ENCODE measurements at places on chromosomes 2 and 18.

DNA sequence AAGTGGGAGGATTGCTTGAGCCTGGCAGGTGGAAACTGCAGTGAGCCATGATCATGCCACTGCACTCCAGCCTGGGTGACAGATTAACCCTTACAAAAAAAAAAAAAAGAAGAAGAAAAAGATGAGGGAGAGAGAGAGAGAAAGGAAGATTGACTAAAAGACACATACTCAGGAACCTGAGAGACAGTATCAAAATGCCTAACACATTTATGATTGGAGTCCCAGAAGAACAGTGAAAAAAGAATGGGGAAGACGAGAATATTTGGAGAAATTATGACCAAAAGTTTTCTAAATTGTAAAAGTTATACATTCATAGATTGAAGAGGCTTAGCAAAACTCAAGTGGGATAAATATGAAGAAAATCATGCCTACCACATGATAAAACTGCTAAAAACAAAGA is 19.9 kb upstream of the SPATS2L start:
- no peak for DNase-seq

GRCh38 chr2:137842430-137842829 is 121.8 kb upstream of the HNMT start:
- no peak for DNase-seq

GRCh38 chr2:73070643-73071359 is 711 bp downstream of the SFXN5 start:
- no peak for DNase-seq

DNA sequence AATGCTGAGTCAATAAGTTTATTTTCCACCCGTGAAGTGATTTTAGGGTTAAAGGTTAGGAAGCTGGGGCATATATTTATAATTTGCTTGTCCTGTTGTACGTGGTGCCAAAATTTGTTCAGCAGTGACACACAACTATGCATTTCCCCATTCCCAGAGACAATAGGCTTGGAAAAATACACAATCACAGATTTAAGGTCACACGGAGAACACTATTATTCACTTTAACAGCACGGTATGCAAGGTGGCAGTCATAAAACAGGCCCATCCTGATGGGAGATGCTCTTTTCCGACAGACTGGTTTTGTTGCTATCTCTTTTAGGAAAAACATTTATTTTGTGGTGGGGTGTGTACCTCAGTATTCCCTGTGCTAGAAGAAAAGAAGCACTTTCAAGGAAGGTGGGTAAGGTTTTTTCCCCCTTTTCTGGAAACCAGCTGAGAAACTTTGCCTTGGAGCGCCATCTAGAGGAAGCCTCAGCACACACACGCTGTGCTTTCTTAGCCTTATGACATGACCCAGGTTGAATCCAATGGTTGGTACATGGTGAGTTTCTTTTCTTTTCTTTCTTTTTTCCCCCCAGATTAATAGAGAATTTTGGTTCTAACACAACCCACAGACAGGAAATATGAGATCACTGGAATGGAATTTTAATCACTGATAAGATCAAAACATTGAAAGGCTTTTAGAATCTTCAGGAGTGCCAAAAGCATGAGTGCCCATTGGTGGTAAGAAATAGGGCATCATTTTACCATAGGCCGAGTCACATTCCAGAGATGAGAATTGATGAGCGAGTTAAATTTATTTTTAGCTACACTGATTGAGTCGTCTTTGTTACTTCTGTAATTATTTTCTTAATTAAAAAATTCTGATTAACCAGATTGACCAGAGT is 332.1 kb downstream of the AGPS start:
- DNase-seq, result peak; percentile 81

DNA sequence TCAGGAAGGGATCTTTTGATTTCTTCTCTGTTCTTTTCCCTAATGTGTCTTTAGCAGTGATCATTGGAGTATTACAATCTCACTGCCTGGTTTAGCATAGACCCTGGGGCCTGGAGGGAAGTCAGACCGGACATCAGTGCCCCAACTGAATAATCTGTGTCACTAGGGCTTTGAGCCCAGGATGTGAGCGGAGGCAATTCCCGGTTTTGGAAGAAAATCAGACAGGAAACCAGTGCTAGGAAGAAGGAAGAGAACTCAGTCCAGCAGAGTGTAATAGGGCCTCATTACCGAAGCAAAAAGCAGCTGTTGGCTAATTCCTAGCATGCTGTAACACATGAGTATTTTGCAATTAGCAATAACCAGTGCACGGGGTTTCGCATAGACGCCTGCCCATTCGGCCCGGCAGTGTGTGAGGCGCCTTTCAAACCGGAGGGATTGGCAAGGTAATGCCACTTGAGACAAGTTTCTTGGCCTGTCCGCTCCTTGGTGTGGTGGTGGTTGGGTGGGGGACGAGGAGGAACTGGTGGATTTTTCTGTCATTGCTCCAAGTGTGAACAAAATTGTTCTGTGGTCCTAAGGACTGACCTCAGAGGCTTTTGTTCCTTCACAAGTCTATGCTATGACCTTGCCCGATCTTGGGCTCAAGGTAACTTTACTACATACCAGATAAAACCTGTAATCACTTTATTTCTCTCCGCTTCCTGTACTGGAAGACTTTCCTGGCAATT is 2.8 kb downstream of the FOSL2 start:
- DNase-seq, result peak; percentile 84

DNA sequence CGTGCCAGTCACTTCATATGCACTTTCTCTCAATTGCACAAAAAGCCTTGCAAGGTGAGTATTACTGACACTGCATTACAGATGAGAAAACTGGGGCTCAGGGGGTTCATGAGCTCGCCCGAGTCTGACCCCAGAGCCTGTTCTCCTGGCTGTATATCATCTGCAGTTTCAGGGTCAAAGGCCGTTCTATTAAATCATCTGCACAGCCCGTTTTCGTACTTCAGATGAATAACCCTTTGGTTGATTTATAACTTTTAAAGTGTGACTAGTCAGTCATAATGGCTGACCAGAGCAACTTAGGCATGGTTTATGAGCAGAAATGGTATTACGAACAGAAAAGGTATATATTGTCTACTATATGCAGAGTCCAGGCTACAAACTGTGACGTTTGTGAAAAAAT is 35.3 kb upstream of the NPAS2 start:
- DNase-seq, result no peak

DNA sequence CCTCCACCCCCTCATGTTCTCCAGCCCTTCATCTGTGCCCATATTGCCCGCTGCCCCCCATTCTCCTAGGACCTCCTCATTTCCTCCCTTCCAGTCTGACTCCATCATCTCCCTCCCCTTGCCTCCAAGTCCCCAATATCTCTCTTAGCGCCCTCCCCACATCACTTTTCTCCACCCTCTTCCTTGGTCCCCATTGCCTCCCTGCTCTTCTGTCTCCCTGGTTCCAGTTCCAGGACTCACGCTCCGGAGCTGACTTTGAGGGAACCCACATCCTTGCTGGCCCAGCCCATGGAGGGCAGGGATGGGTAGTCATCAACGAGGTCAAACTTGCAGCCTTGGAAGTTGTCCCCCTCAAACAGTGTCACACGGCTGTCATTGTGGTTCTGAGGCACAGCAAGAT is 2.6 kb downstream of the CRYBA2 start:
- no peak for DNase-seq

GRCh38 chr2:147027436-147027835 is 817.4 kb upstream of the ACVR2A start:
- DNase-seq, result peak; percentile 46

DNA sequence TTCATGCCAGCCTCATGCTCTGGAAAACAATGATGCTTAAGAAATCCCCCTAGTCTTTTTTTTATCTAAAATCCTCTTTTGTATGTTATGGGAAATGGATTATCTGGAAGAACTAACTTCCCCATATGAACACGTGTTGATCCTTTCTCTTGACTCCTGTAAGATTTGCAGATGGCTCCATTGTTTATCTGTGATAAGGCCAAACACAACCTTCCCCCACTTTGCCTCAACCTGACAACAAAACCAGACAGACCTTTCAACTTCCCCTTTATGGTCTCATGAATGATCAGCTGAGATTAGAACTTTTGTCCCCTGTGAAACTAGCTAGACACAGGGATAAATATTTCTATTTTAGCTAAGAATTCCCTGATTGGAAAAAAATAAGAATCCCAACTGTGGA is 828.0 kb upstream of the CDH2 start:
- no peak for DNase-seq

- no peak for DNase-seq
These were observed 3.7 kb upstream of the KIF1A start for GRCh38 chr2:240823449-240824336.

- DNase-seq, result peak; percentile 67
These were observed 7.1 kb upstream of the COLEC12 start for GRCh38 chr18:507636-508035.

- DNase-seq, result no peak
These were observed 16.2 kb downstream of the CHCHD5 start for GRCh38 chr2:112600634-112601033.

DNA sequence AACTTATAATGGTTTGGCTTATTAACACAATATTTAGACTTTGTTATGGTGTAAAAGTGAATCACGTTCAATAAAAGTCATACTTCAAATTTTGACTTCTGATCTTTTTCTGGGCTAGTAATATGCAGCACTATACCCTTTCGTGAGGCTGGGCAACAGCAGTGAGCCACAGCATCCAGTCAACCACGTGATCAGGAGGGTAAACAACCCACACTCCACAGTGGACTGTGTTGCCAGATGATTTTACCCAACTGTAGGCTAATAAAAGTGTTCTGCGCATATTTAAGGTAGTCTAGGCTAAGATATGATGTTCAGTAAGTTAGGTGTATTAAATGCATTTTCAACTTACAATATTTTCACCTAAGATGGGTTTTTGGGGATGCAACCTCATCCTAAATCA is 148.6 kb downstream of the ZNF385B start:
- no peak for DNase-seq

- no peak for DNase-seq
These were observed 86.4 kb upstream of the ID2 start for GRCh38 chr2:8595428-8595805.

DNA sequence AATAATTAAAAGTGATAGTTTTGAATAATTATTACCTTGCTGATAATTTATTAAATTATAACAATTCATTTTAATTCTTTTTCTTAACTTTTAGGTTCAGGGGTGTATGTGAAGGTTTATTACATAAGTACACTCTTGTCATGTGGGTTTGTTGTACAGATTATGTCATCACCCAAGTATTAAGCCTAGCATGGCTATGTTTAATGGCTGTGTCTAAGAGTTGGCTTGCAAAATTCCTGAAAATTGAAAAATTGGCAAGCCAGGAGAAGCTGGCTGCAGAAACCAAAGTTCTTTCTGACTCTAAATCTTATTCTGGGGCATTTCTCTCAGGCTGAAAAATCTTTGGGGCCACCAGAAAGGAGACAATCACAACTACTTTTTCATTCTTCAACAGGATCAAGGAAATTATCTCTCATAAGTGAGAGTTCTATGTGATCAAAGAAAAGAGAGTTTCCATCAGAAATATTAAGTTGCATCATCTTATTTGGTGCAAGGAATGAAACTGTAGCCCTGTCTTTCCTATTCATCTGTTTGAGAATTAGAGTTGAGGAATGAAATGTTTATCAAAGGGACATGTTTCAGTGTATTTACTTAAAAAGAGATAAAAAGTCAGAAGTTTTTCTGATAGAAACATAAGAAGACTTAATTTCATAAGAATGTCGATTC is 412.1 kb upstream of the CDH2 start:
- no peak for DNase-seq

DNA sequence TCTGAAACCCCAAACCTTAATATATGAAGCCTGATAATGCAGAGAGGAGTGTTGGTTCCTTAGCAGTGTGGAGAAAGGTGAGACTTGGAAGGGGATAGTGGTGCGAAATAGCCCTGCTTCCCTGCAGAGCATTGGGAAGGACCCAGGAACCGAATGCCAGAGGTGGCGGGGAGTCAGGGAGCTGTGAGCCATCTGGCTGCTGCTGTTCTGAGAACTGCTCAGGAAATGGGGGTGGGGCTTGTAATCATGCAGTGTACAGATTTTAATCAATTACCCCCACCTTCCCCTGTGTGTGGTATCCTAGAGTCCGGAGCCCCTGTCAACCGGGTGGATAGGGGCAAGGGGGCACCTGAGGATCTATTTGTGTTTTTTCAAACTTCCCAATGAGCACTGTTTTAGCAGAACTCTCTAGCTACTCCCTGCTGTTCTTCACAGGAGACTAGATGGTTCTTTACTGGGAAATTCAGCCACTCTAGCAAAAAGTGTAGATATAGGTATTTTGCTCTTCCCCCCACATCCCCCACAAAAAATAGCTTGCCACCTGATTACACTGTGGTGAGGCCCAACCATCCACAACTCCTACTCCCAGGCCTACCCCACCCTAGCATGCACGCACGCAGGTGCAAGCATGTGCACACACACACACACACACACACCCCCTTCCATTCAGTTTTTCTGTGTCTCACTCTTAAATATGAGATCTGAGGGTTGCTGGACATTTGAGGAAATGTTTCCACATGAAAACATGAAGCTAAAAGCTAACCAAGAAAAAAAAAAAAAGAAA is 30.1 kb upstream of the MBOAT2 start:
- DNase-seq, result peak; percentile 37

DNA sequence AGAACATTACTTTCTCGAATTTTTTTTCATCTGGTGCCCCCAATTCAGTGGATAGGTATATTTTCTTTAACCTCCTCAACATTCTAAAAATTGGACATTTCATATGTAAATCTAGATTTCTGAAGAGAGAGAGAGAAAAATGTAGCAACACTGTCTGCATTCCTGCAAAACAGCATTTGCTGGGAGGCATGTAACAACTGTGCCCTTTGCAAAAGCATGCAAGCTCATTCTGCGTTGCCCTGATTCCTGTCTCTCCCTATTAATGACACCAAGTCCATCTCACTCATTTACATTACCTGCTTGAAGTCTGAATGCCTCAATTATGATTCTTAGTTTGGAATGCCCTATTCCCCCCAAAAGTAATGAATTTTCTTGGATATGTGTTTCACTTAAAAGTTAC is 79.8 kb upstream of the BARD1 start:
- no peak for DNase-seq

DNA sequence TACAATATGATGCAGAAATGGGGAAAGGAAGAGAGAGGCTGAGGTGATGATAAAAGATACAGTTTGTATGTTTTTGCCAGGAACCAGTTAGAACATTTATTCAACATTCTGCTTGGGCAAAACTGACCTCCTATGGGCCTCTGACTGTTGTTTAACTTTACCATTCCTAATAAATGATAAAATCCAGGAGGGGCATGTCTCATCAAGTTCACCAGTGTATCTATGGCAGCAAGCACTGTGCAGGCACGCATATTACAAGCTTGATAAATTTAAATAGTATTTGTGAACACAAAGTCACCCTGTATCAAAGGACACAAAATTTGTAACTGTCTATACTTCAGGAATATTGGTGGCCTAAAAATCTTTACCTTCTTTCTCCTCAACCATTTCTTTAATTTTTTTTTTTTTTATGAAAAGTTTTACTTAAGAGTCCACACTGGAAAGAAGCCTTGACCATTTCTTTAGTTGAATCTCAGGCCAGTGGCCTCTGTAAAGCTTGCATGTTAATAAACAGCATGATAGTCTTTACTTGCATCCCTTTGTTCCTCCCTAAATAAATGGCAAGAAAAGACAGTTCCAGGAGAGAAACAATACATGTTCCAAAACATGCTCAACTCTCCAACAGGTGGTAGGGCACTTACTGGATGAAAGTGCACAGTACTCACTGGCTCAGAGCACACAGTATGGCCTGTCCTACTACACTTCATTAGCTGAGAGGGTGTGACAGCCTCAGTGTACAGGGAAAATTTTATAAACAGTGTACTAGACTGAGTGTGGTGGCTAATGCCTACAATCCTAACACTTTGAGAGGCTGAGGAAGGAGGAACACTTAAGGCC is 52.3 kb downstream of the SOS1 start:
- no peak for DNase-seq

- peak; percentile 32 for DNase-seq
These were observed 74.5 kb downstream of the MOGAT1 start for GRCh38 chr2:222745836-222746559.

GRCh38 chr2:8693157-8693821 is 11.4 kb downstream of the ID2 start:
- no peak for DNase-seq
